ENCODE measurements at places on chromosomes 5 and 9.

GRCh38 chr9:114307899-114308267 is 15.0 kb upstream of the ORM1 start:
- no peak for DNase-seq

DNA sequence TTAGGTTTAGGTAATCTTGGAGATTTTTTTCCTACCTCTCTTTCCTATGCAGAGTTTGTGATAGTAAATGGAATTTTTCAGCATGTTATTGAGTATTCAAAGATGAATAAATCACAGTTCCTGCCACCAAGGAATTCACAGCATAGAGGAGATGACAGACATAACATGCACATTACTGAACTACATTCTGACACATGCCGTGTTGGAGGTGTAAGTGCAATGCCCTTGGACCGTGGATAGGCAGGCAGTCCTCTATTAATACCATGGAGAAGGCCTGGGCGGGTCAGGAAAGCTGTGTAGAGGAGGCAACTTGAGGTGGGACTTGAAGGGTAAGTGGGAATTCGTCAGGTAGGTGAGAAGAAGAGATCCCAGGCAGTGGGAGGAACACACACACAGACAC is 43.9 kb downstream of the MCCC2 start:
- no peak for DNase-seq

- peak; percentile 10 for DNase-seq
These were observed 42.2 kb upstream of the FSD1L start for GRCh38 chr9:105405514-105406131.

DNA sequence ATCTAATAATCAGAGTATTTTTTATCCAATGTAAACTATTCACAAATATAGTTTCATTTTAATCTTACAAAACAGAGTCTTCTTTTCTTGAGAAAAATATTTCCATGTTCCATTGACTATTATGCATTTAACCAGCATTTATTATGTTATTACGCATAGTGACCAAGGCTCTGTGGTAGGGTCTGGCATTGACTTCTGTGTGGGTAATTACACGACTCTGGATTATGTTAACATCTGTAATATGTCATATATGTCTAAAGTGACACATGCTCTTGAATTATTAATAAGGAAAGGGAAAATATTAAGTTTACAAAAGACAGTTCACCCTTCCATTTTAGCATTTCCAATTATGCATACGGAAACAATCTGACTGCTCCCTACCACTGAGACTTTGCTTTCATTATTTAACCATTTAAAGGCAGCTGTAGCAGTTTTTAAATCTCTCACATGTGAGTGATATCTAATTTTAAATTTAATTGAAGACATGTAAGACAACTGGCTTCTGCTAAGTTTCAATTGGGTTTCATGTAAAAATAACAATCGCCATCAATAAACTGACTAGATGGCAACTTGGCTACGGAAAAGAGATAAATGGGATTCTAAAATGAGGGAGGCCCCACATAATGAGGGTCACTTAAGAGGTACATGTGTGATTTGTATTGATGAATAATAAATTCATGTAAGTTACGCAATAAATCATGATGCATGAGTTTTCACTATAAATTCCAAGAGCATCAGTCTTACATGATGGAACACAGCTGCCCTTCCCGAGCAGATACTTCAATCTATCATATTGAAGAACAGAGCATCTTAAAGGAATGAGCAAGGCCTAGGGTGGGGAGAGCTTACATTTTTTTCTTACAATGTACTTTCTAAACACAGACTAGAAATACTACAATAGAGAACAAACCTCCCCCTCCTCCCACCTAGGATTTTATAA is 1056.8 kb downstream of the MAT2B start:
- DNase-seq, result no peak

DNA sequence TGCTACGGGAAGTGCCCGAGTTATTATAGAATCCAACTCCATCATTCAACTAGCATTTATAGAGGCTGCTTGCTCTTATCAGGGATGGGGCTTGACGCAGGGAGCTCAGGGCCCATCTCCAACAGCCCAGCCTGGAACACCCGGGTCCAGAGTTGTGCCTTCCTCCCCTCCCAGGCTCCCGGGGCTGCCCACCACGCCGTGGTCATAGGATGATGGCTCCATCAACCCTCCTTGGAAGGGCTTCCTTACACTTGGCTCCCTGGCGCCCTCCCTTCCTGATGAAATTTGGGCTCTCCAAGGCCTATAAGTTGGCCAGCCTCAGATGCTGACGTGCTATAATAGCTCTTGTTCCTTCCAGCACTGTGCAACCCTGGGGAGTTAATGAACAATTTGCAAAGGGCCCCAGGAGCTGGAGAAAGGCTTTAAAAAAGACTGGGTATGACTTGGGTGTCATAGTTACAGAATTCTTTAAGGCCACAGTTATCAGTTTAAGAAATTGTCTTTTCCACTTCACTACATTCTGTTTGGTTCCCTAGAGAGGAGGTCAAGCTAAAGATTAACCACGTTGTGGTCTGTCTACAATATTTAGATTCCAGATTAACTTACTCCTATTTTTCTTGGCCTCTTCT is 42.5 kb upstream of the GADD45G start:
- DNase-seq, result no peak

GRCh38 chr5:39696672-39697398 is 272.1 kb upstream of the DAB2 start:
- no peak for DNase-seq

GRCh38 chr5:14305045-14305444 is 161.9 kb downstream of the TRIO start:
- DNase-seq, result no peak

DNA sequence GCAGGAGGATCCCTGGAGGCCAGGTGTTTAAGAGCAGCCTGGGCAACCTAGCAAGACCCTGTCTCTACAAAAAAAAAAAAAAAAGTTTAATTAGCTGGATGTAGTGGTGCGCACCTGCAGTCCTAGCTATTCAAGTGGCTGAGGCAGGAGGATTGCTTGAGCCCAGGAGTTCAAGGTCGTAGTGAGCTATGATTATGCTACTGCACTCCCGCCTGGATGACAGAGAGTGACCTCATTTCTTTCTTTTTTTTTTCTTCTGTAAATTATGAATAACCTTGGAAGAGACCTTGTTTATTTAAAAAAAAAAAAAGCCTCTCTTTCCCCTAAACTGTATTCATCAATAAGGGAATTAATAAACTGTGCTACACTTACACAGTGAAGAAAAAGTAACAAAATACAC is 43.6 kb upstream of the SLC30A5 start:
- no peak for DNase-seq

DNA sequence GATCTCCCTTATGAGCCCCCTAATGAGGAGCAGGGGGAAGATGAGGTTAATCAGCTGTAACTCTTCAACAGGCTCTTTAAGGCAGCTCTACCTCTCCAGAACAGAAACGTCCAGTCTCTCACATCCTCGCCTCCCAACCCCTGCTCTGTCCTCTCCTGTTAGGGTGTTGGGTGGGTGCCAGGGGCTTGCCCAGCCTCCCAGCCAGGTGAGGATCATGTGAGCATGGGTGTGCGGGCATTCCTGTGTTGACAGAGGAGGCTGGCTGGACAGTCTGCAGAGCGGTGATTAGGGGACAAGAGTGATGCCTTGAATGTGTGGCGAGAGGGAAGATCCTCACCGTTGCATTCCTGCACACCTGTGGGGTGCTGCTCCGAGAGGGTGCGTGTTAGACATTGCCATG is 51.7 kb downstream of the CCDC180 start:
- DNase-seq, result no peak

All from activated CD4-positive, alpha-beta T cell treated with anti-CD3 and anti-CD28 coated beads, Interleukin-2, amount 50 U/mL, for 24 hours (primary cell).